ENCODE measurements at places on chromosomes 7 and 10.

DNA sequence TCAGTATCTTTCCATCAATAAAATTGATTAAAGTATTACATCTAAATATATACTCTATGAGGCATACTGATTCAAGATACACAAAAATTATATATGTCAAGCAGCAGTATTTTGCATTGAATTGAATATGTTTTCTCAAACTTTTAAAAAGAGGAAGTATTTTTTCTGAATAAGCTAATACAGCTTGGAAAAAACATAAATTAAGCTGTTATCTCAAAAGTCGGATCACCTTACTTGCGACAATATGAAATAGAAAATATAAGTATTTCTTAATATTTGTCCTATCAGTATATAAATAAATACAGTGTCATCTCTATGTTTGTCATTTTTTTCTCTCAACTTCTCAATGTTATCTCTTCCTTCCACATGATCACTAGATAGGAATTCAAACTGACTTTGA lies 139.3 kb downstream of the MBL2 start:
- no peak for DNase-seq

DNA sequence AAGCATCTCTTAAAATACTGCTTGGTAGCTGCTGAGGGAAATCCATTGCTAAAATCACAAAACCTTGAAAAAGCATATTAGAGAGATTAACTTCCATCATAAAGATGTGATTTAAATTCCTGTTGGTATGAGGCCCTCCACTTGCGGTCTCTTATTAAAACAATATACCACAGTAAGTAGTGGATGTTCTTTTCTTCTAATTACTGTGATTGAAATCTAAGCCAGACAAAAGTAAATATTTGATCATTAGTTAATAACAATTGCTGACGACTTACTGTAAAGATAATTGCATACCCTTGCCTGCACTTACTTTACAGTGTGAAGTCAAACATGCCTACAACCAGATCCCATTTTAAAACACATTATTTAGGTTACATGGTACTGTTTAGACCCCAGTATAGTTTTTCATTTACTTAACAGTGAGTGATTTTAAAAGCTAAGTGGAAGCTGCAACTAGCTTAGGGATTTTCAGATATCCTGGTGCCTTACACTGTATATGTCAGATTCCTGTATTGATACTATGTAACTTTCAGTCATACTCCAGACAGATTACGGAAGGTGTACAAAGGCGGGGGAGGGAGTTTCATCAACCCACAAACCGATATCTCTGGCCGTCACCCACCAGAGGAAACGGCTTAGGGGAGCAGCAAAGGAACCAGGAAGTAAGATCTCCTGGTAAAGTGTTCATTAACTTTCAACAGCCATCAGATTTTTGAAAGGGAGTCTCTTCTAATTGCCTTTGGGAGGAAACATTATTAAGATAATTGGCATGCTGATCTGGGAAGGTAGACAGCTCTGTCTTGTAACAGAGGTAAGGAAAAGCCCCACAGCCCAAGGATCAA lies 986 bp downstream of the NRP1 start:
- DNase-seq = no peak

- no peak for DNase-seq
Measured at GRCh38 chr10:128009372-128010126, 102.6 kb downstream of the PTPRE start.

GRCh38 chr10:104257235-104257634 lies 2.5 kb downstream of the GSTO1 start:
- no peak for DNase-seq

DNA sequence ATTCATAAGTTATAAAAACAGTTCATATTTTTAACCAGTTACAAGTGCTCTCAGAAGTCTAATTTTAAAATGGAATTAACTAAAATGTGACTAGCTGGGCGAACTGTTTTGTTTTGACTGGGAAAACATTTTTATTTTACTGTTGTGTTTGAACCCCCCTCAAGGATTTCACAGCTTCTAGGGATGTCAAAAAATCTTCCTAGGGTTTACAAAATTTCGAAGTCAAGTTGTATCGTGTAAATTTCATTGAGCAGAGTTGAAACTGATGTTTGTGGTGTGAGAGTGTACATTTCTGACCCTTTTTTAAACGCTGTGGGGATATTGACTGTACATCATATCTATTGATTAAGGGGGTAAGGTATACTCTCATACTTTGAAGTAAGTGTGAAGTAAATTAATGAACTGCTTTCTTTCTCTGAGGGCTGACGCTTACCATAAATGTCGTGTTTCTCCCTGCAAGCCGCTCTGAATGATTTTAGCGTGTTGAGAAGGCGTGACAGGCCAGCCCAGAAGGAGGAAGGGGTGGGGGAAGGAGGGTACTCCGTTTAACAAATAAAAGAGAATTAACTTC lies 1.8 kb upstream of the SP8 start:
- no peak for DNase-seq

GRCh38 chr7:150983893-150984368 lies 5.8 kb upstream of the KCNH2 start:
- DNase-seq = no peak

GRCh38 chr10:122044713-122045112 lies 55.8 kb downstream of the TACC2 start:
- no peak for DNase-seq

GRCh38 chr7:155231941-155232340 lies 65.7 kb upstream of the INSIG1 start:
- DNase-seq = no peak

DNA sequence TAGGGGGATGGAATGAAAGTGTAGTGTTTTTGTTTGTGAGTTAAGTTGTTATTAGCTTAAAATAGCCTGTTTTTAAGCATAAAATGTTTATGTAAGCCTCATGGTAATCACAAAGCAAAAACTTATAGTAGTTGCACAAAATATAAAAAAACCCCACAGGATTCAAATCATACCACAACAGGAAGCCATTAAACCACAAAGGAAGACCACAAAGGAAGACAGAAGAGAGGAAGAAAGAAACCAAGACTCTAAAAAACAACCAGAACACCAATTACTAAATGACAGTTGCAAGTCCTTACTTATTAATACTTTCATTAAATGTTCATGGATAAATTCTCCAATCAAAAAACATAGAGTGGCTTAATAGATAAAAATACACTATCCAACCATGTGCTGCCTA lies 63.6 kb downstream of the ANKRD7 start:
- no peak for DNase-seq

GRCh38 chr7:100892364-100893317 lies 3.0 kb downstream of the ACHE start:
- DNase-seq = no peak

GRCh38 chr10:110916554-110917346 lies 2.2 kb downstream of the BBIP1 start:
- no peak for DNase-seq

DNA sequence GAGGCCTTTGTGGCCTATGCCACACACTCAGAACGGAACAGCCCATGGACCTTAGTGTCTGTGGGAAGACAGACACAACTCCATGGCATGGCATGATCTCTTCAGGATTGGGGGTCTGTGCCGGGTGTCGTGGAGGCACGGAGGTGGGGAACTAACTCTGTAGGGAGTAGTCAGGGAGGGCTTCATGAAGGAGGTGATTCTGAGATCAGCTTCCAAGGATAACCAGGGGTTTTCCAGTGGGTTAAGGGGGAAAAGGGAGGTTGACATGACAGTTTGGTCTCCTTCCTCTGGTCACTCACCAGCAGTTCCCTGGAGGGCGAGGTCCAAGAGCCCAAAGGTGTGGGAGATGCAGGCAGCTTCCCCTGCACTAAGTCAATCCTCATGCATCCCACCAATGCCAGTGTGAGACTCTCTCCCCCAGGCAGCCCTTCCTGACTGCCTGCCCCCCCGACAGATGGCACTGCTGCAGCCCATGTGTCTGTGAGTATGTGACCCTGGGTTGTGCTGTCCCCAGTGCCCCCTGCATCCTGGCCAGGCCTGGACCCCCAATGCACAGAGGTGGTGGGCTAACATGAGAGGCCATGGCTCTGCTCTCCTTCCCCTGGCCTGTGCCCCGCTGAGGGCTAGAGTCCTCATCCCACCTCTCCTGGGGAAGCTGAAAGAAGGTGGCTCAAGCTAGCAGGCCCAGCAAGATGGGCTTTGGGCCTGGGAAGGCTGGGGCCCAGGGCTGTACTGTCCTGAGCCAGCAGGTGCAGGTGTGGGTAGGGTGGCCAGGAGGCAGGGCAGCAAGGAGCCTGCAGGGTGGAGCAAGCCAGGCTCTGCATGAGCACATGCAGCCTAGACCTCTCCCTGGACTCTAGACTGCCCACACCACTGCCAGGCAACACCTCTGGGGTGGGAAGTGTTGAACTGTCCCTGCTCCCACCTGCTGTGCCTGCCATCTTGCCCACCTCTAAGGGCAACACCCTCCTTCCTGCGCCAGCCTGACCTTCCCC lies 39.7 kb downstream of the RASGEF1A start:
- no peak for DNase-seq

GRCh38 chr10:125661941-125662515 lies 20.9 kb downstream of the TEX36 start:
- DNase-seq = no peak

DNA sequence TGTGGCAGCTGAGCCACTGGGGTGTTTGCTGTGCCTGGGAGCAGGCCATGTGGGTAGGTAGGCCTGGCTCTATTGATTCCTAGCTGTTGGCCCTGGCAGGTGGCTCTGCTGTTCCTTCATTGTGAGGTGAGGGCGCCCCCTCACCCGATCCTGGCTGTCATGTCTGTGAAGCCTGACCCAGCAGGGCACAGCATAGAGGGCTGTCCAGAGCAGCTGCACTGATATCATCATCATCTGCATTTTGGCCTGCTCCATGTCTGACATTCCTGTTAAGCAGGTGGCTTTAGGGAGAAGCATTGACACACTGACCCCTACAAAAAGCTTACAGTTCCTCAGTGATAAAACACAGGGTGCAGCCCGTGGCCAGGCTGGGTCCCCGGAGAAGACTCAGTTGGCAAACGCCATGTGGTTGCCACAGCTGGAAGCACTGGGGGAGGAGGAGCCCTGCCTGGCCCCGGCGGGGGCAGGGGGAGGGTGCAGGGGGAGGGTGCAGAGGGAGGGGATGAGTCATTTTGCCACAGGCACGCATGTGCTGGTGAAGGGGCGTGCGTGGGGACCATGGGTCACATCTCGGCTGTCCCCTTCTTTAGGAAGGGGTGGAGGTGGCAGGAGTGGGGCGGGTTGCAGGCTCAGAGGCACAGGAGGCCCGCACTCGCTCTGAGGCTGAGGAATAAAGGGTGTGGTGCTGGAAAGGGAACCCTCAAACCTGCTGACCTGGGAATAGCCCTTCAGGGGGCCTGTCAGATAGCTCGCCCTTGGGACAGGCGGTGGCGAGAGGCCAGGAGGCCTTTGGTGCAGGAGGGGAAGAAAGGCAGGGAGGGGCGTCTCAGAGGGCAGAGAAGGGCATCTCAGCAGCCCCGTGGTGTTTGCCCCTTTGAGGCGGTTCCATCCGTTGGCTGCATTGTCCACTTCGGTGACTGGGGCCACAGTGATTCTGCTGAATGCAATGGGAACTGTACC lies 31.6 kb downstream of the IKZF1 start:
- DNase-seq = no peak

DNA sequence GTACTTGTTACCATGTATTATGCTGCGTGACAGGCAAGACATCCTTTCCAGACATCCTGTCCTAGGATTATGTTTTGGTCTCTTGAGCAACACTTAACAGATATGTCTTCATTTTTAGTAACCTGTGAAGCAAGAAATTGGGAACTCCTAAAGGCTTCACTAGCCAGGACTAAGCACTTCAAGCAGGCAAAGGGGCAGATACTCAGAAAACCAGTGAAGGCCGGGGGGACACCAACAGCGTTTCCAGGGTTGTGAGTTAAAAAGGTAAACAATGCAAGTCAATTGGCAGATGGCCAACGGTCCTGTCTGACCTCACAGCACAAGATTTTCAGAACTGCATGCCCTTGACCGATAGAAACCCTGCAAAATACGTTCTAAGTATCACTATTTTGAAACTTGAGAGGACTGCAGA lies 77.6 kb upstream of the SFMBT2 start:
- DNase-seq = no peak

DNA sequence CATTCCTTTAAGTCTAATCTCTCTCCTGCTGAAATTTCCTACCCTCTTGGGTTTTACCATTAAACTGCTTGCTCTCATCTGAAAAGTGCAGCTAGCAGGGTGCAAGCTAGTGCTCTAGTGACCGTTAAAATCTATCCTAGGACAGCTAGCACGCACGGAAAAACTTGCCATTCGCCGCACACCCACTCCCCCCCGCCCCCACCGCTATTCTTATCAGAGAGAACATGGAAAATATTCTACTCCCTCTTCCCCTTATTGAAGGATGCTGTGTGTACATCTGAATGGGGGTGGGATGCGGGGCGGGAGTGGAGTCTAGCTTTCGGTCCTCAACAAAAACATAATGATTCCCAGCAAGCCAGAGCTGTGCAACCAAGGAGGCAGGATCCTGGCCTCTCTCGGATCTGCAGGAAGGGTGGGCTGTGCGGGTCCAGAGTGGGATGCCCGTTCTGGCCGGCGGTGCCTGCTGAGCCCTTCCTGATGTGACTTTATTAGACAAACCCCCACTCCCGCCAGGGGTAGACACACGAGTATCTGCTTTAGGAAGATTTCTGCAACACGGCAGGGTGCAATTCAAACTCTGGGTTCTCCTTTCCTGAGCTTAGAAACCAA lies 1.1 kb upstream of the ADRA2A start:
- DNase-seq = no peak

- DNase-seq = no peak
Measured at GRCh38 chr7:6015917-6016652, 7.0 kb downstream of the AIMP2 start.

DNA sequence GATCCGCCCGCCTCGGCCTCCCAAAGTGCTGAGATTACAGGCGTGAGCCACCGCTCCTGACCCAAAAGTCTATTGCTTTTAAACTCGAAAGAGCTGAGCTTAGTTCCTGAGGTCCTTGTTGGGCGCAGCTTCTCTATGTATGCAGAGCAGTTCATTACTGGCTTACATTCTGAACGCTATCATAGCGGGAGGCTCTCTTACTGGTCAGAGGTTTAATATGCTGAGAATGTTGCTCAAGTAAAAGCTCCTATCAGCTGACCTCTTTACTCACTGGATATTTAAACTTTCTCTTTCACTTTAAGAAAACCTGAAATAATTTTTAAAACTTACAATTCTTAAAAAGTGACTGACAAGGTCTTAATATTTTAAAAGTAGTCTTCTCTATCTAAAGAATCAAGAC lies 160.8 kb upstream of the WNT16 start:
- DNase-seq = no peak
